GM23338 (cell line): ENCODE measurements at places on chromosomes 2 and 18. TPM values are rescaled to one million over a fixed set of nuclear protein-coding genes. Genes with fewer than 3 reads are reported as not detected.

GRCh38 chr2:149080971-149081370 is 42.5 kb downstream of the LYPD6B start:
- no peaks in the 10 kb centered on the region for H3K36me3 ChIP-seq
- no peak overlapping the region for H3K27ac ChIP-seq
- no peaks in the 10 kb centered on the region for H3K27me3 ChIP-seq
- no peak overlapping the region for H3K4me3 ChIP-seq
- H3K4me1 ChIP-seq: peaks cover 51% of the 10 kb centered on the region

DNA sequence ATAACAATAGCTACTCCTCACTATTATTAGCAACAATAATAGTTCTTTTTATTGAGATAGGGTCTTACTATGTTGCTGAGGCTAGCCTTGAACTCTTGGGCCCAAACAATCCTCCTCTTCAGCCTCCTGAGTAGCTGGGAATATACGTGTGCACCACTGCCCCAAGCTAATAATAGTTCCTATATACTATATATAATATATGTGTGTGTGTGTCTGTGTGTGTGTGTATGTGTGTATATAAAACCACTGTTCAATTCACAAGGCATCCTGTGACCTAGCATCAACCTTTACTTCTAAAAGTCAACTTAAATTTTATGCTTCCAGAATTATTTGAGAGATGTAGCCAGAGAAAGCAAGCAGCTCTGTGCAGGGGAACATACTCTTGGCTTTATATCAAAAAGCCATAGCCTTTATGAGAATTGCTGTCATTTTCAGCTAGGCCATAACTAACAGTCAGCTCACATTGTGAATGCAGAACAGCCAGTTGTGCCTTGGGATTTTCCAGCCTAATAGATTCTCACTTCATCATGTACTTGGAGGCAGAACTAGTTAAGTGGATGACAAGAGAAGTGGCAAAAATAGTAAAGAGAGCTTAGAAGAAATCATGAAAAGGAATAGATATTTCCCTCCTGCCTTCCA is 665.5 kb downstream of the NYAP2 start:
- H3K27ac ChIP-seq: no peak overlapping the region
- no peaks in the 10 kb centered on the region for H3K36me3 ChIP-seq
- peaks cover 4% of the 10 kb centered on the region; the same call in 1 of the 2 replicates for H3K4me1 ChIP-seq

DNA sequence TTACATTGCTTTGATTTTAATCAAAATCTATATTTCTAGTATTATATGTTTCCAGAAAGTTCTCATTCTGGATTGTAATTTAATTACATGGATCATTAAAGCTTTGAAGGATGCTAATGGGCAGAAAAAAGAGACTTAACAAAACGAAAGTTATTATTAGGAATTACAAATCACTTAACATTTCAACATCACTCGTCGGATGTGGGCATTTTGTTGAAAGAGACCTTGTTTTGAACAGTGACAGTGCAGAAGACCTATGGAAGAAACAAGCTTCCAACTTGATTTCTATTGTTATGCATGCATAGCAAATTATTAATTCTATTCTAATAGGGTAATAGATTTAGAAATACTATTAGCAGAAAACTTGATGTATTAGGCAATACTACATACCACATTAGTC is 31.4 kb upstream of the DARS1 start:
- H3K4me3 ChIP-seq: no peak overlapping the region
- no peaks in the 10 kb centered on the region for H3K27me3 ChIP-seq
- no peaks in the 10 kb centered on the region for H3K36me3 ChIP-seq
- no peak for DNase-seq
- no peak overlapping the region for H3K27ac ChIP-seq

GRCh38 chr18:8962192-8962779 is 140.2 kb upstream of the NDUFV2 start:
- no peak overlapping the region for H3K4me3 ChIP-seq
- no peak for DNase-seq
- peaks cover 21% of the 10 kb centered on the region for H3K4me1 ChIP-seq

Gene MEP1B
- not detected in 2 replicates for total RNA-seq

Gene C2orf69
- 36.6 and 39.2 TPM in 2 replicates for total RNA-seq

Gene UGT1A6
- not detected in 2 replicates for total RNA-seq

GRCh38 chr18:34108206-34108605 is 116.5 kb downstream of the NOL4 start:
- no peaks in the 10 kb centered on the region for H3K27me3 ChIP-seq
- H3K4me1 ChIP-seq: no peaks in the 10 kb centered on the region
- no peak for DNase-seq
- H3K4me3 ChIP-seq: no peak overlapping the region
